Tibial nerve (tissue), 4 donors: ENCODE measurements at places on chromosomes 6 and 20. TPM values are rescaled to one million over a fixed set of nuclear protein-coding genes. Genes with fewer than 3 reads are reported as not detected.

Gene TMC2
- total RNA-seq = 0.21 TPM

Gene GCNT2
- total RNA-seq = 1.7 TPM

Gene MAP3K5
- total RNA-seq = 32.4 TPM

Gene PRRT1
- total RNA-seq = 2.7 TPM

Gene SRSF12
- under 0.01 TPM for total RNA-seq

Gene MOG
- total RNA-seq = not detected

Gene GRM1
- total RNA-seq = 0.44 TPM

Gene SLPI
- 371 TPM for total RNA-seq

Gene WFDC10B
- not detected for total RNA-seq

Gene TCF15
- not detected for total RNA-seq
